ENCODE measurements at places on chromosomes 12 and 14.

DNA sequence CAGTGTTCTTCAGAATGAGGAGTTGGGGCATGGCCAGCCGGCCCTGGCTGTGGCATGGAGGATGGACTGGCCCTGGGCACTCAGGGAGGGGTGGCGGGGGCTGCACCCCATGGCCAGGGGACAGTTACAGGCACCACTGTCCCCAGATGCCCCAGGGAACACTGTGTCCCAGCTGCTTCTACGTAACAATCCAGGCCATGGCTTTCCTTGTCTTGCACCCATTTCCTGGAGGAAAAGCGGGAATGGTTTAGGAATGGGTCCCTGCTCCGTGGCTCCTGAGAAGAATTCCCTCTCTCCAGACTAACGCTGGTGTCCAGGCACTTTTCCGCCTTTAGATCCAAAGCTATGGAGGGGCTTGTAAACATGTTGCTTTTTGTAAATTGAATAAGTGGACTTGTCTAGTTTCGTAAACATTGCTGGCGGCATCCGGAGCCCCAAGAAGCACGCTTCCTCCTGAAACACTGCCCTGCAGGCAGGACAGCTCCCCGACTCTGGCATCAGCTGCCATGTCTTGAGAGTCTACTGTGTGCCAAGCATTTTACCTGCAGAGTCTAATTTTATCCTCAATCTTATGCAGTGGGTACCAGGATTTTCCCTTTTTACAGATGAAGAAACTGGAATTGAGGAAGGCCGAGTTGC is 238.3 kb downstream of the SLC41A2 start:
- no peak for DNase-seq

DNA sequence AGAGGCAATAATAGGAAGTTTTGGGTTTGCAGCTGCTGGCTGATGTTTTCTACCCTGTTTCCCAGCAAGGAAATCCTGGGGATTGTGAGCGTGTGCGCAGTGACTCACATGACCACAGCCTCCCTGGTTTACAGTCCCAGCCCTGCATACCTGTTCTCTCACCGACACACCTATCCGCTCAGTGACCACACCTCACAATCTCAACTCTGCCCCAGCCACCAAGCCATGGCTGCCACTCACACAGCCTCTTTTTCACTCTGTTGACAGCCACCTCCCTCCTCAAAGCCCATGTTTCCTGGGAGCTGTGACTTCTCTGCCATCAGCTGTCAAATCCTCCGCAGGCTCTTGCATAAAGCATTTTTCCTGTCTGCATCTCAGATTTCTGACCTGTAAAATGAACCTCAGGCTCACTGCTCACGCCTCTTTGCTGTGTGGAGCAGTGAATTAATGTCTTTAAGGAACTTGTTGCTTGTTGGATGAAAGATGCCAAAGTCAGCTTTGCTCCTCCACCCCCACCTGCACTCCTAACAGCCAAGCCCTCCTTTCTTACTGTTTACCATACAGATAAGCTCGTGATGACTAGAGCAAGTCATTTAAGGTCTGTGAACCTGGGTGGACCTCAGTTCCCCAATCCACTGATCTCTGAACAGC is 43.5 kb downstream of the B4GALNT3 start:
- DNase-seq: no peak

DNA sequence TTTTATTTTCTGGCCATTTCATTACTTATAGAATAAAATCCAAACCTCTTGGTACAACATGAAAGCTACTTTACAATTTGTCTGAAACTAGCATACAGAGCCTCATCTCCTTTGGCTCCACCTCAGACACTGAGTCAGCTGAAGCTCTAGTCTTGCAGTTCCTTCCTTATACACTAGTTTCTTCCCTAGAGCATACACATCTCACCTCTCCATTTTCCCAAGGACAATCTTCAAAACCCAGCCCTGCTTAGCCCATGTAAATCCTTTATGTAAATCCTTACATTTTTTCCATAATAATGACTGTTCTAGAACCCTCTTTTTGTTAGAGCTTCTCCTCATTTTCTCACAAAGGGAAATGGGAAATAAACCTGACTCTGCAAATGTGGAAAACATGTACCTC is 463.4 kb downstream of the SLC16A7 start:
- no peak for DNase-seq

DNA sequence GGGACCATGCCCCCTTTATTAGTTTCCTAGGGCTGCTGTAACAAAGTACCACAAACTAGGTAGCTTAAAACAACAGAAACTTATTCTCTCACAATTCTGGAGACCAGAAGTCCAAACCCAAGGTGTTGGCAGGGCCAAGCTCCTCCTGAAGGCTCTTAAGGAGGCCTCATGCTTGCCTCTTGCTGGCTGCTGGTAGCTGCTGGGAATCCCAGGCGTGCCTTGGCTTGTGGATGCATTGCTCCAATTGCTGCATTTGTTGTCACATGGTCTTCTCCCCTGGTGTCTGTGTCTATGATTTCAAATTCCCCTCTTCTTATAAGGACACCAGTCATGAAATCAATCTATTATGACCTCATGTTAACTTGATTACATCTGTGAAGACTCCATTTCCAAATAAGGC is 11.2 kb downstream of the SLC17A8 start:
- no peak for DNase-seq

GRCh38 chr12:5210923-5211290 is 167.2 kb downstream of the KCNA5 start:
- no peak for DNase-seq

- DNase-seq: no peak
Measured at GRCh38 chr12:85065837-85066482, 29.8 kb downstream of the LRRIQ1 start.

DNA sequence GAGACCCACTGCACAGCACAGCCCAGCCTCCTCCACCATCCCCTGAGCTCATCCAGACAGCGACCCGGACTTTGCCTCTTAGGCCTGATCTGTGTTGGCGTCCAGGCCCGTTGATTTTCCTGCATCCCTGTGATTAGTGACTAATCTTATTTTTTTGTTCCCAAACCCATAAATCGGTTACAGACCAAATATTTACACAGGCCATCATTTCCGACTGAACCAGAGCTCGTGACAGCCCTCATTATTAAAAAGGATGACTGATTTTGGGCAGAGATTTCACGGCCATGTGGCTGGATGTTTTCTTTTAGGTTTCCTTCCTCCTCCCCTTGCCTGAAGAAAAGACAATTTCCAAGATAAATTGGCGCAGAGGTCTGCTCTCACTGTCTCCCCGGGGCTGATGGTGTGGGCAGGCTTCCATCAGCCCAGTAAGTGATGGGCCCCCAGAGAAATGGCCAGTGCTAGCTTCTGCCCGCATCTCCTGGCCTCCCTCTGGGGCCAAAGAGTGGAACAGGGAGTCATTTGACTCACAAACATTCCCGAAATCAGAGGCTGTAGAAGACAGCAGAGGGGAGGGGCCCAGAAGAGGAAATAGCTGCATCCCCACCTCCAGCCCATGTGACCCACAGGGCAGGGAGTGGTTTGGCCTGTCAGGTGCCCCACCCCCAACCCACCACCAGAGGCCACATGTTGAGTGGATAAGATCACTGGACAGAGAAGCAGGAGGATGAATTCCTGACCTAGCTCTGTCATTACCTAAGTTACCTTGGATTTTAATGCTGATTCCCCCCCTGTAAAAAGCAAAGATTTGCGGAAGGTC is 283.5 kb downstream of the KSR2 start:
- DNase-seq: no peak

DNA sequence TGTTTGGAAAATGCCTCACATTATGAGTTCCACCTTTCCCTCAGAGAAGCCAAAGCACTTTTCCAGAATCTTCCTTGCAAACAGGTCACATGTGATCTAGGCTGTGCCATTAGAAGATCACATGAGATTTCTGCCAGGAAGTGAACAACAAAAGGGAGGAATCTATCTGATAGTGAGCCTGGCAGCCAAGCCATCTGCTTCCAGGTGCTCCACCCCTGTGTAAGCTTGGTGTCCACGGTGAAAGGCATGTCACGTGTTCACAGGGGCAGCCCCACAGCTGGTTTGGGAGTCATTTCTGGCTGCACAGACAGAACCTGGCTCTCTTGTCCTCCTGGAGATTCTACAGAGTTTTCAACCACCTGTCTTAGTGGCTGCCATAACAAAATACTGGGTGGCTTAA is 3.5 kb upstream of the KSR2 start:
- DNase-seq: no peak

- no peak for DNase-seq
Measured at GRCh38 chr12:1640328-1641234, 11.6 kb downstream of the WNT5B start.

DNA sequence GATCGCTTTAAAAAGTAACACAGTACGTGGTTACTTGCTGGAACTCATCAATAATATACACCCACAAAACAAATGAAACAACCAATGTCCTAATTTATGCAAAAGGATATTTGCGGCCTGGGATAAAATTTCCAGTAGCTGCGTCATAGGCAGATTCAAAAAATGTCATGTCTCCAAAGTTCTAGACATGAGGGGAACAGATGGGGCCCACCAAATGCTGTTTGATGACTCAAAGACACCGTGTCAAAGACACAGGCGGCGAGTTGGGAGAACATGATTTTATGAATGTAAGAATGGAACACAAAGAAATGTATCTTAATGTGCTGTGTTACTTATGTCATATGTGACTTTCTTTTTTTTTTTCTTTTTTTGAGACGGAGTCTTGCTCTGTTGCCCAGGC is 34.3 kb upstream of the NCOR2 start:
- DNase-seq: no peak

DNA sequence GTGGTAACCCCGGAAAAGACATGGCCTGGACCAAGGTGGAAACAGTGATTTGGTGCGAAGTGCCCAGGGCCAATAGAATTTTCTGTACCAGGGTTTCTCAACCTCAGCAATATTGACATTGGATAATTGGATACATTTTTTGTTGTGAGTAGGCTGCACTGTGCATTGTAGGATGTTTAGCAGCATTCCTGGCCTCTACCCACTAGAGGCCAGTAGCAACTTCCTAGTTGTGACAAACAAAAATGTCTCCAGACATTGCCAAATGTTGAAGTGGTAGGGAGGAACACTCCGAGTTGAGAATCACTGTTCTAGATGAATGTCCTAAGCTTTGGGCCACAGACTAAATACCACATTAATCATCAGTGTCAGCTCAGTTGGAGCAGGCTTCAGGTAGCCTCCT is 6.2 kb upstream of the CGRRF1 start:
- DNase-seq: no peak

GRCh38 chr14:78197051-78197450 is 26.9 kb downstream of the NRXN3 start:
- DNase-seq: no peak

- DNase-seq: no peak
Measured at GRCh38 chr12:47321436-47321835, 241.7 kb upstream of the AMIGO2 start.

GRCh38 chr14:90161129-90161528 is 95.2 kb upstream of the PSMC1 start:
- no peak for DNase-seq

- DNase-seq: no peak
Measured at GRCh38 chr14:89933002-89933401, 21.5 kb downstream of the EFCAB11 start.

DNA sequence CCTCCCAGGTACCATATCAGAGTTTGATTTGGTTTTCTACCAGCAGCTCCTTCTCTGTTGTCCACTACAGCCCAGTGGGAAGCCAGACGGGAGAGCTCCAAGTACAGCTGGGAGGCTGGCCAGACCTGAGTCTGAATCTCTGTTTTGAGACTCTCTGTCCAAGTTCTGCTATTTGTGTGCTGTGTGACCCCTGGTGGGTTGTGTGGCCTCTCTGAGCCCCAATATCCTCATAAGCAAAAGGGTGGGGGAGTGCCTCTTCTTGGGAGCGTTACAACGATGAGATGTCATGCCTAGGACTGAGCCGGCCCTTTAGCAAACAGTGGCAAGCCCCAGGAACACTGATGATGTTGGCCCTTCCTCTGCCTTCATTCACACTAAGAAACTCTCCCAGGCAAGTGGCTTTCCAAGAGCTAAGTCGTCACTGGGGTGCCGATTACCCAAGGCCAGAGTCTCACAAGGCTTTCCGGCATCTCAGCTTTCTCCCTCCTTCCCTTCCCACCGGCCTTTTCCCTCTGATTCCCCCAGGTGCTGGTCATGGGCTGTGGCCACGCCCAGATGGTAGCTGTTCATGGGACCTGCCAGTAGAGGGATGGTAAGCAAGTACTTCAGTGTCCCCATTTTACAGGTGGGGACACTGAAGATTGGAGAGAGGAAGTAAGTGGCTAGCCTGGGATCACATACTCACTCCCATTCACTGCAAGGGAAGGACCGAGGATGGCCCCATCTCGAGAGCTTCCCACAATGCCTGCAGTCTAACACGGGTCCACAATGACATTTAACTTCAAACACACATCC is 47.7 kb downstream of the BCL11B start:
- no peak for DNase-seq

DNA sequence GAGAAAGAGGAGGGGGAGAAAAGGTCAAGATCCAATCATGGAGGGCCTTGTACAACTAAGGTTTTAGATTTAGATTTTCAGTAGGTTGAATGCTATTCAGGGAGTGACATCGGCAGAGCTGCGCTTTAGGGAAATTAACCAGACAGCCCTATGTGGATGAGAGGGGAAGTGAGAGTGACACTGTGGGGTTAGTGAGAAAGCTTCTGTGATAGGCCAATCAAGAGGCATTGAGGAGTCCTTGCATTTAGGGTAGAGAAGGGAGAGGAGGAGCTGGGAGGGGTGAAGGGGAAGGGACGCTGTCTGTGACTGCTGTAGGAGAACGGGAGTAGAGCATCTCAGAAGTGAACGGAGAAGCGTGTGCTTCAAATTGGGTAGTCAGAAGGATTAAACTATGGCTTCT is 3.4 kb downstream of the HSD17B6 start:
- DNase-seq: no peak

- DNase-seq: peak; percentile 66
Measured at GRCh38 chr12:94263011-94263811, 114.8 kb downstream of the PLXNC1 start.

DNA sequence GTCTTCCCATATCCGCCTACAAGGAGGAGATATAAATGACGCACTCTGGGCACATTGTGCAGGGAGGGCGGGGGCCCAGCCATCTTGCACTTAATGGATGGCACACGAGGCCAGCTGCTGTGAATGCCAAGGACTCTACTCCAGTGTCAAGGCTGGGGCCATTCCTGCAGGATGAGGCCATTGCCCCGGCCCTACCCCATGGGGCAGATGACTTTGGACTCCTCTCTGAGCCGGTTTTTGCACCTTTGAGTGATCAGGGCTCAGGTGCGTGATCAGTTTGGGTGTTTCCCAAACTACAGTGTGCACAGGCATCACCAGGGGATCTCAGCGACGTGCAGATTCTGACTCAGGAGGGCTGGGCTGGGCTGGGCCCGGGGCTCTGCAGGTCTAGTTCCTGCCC is 16.1 kb downstream of the MMAB start:
- no peak for DNase-seq

DNA sequence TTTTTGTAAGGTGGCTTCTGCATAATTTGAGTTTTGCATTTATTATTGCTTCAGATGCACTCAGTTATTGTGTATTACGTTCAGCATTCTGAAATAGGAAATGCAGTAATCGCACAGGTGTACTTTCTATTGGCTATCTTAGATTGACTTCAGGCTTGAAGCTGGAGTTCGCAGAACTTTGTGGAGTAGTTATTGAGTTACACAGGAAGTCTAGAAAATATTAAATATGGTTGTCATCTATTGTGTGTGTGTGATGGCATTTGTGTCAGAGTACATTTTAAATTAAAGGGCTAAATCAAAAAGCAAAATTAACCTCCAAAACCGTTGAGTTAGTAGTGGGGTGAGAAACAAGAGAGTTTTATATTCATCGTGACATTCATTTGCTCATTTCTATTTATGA is 2.7 kb downstream of the ARID2 start:
- no peak for DNase-seq

Measured in activated CD4-positive, alpha-beta T cell treated with anti-CD3 and anti-CD28 coated beads for 4 hours (primary cell).